Activated T-helper 1 cell treated with anti-CD3 and anti-CD28 coated beads, Interleukin-12 subunit alpha, Interleukin-12 subunit beta, Interleukin-2, Interleukin-4 antibody, amounts not matched to agents 30 ng/mL and 10 ng/mL and 1 ng/mL, durations not matched to agents 14 hours and 24 hours and 36 hours (primary cell): ENCODE measurements at places on chromosomes 16 and 17. TPM values are rescaled to one million over a fixed set of nuclear protein-coding genes. Genes with fewer than 3 reads are reported as not detected.

- H3K36me3 ChIP-seq: no peaks in the 10 kb centered on the region
- peak overlapping the region; percentile 45 for H3K27ac ChIP-seq
These were observed 104.7 kb downstream of the UTP18 start for GRCh38 chr17:51365090-51365489.

DNA sequence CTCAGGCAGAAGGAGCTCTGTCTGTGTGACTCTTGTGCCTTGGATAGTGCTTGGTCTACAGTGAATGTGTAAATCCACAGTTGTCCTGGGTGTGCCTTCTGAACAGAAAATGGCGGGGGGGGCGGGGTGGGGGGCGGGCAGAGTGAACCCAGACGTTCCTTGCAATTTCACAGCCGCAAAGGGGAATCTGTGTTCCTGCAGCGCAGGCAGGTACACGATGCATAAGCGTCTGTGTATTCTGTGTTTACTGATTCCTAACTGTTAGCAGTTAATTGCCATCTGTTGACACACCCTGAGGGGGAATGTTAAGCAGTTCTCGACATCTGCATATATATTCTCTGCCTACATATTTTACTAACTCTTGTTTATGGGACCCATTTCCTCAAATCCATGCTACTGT lies 123.5 kb upstream of the ZFHX3 start:
- peaks cover 7% of the 10 kb centered on the region for H3K4me1 ChIP-seq
- DNase-seq: no peak
- no peaks in the 10 kb centered on the region for H3K27me3 ChIP-seq

DNASE1L2 gene
- 1.6 and 2.2 TPM in 2 replicates for total RNA-seq

WNT9B gene
- not detected in 2 replicates for total RNA-seq

DNA sequence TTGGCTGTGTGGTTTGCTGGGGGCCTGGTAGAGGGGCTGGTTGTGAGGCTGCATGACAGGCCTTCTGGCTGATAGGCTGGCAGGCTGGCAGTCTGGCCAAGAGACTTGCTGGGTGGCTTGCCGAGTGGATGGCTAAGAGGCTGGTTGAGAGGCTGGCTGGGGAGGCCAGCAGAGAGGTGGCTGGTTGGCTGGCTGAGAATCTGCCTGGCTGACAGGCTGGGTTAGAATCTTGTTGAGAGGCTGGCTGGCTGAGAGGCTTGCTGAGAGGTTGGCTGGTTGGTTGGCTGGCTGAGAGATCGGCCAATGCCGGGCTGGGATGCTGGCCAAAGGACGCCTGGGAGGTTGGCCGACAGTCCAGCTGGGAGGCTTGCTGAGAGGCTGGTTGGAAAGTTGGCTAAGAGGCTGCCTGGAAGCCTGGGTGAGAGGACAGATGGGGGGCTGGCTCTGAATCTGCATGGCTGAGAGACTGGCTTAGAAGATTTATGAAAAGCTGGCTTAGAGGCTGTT lies 35.9 kb upstream of the ACSM2B start:
- H3K4me3 ChIP-seq: no peak overlapping the region
- peaks cover 11% of the 10 kb centered on the region for H3K27me3 ChIP-seq
- DNase-seq: no peak
- no peaks in the 10 kb centered on the region for H3K4me1 ChIP-seq
- H3K27ac ChIP-seq: no peak overlapping the region
- H3K36me3 ChIP-seq: no peaks in the 10 kb centered on the region

DNA sequence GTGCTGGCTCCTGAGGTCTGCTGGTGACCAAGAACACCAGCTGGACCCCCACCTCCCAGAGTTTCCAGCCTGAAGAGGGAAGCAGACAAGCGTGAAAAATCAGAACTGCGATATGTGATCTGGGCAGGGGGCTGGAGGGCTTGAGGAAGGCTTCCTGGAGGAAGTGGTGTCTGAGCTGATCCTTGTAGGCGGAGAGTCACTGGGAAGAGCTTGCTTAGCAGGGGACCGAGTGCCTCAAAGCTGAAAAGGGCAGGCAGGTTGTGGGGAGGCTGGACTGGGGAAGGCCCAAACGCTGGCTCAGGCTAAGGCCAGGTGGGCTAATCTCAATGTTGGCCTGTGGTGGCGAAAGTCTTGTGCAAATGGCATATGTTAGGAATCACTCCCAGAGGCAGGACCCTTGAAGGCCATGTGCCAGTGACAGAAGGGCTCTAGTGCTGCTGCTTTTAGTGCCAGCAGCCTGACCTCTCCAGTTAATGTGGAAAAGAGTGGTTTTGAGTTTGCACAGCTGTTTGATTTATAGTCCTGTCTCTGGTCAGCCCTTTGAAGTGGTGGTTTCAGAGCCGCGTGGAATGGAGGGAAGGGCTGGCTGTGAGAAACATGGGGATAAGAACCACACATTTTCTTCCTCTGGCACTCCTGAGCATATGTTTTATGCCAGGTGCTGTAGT lies 85.3 kb upstream of the LGALS9 start:
- H3K36me3 ChIP-seq: peaks cover 15% of the 10 kb centered on the region
- H3K4me3 ChIP-seq: peak overlapping the region; percentile 61
- peaks cover 2% of the 10 kb centered on the region for H3K27me3 ChIP-seq
- DNase-seq: no peak
- peaks cover 83% of the 10 kb centered on the region for H3K4me1 ChIP-seq

DNA sequence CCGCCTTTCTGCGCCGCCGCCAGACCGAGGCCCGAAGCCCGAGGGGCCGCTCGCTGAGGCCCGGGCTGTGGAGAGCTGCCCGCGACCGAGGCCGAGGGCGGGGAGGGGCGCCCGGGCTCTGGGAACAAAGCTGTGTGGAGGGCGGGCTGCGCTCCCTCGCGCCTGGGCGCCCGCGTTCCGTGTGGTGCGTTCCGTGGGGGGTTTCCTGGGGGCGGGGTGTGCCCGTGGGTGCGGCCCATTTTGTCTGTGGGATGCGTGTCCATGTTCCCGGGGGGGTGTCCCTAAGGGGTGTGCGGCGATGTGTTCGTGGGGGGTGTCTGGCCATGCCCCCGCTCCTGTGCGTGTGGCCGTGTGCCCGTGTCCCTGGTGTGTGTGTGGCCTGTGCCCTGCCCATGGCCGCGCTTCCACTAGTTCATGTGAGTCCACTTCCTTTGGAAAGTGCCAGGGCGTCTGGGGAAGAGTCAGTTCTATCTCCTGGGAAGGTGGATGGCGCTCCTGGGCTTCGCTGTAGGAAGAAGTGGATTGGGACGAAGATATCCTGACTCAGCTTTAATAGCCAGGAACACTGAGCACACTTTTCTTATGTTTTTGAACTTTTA lies 520 bp downstream of the JPT2 start:
- peak overlapping the region; percentile 91 for H3K27ac ChIP-seq
- peak; percentile 44 for DNase-seq
- H3K27me3 ChIP-seq: no peaks in the 10 kb centered on the region

GAS7 gene
- 0.16 and 0.17 TPM in 2 replicates for total RNA-seq
